Nucleus accumbens (tissue), 56 donors: ENCODE measurements at places on chromosomes 2 and 18.

DNA sequence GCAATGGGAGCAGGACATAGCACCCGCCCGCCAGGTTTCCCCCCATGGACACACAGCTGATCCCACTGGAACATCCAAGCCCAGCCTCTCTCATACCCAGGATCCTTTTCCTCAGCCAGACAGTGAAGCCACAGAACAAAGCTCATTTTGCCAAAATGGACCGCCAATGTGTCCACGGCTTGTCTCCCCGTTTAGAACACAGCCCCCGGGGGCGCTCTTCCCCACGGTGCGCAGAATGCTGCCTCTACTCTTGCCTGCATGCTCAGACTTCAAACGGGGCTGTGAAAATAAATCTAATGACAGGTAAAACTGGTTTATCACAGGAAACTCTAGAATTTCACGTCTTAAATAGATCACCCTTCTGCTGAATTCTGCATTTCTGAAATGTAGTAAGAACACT, 548.5 kb upstream of the ID2 start:
- no peak for DNase-seq

GRCh38 chr2:82857967-82858366, 1601.1 kb downstream of the SUCLG1 start:
- DNase-seq: no peak

DNA sequence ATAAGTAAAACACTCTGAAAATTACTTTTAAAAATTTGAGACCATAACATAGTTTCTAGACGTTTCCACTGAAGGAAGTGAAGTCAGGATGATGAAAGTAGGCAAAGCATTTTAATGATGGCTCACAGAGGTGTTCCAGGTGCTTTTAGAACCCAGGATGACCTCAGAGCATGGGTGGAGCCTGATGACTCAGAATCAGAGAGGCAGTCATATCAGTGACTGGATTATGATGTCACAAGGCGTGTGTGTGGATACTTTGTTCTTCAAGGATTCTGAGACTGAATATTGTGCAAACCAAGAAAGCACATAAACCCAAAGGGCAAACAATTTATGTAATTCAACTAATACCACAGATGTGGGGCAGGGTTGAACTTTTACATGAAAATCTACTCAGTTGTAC, 208.0 kb upstream of the FBXO11 start:
- no peak for DNase-seq

DNA sequence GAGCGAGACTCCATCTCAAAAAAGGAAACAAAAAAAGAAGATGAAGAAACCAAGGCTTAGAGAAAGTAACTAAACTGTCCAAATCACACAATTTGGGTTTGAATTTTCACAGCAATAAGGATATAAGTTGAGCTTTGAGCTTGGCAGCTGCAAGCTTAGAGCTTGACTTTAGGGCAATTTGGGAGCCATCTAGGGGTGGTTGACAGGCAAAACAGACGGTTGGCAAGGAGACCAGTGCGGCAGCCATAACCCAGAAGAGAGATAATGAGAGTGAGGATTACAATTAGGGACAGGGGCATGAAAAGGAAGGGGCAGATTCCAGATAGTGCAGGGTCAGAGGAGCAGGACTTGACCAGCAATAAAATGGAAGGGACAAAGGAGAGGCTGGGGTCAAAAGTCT, 382.2 kb upstream of the HNRNPA3 start:
- no peak for DNase-seq

DNA sequence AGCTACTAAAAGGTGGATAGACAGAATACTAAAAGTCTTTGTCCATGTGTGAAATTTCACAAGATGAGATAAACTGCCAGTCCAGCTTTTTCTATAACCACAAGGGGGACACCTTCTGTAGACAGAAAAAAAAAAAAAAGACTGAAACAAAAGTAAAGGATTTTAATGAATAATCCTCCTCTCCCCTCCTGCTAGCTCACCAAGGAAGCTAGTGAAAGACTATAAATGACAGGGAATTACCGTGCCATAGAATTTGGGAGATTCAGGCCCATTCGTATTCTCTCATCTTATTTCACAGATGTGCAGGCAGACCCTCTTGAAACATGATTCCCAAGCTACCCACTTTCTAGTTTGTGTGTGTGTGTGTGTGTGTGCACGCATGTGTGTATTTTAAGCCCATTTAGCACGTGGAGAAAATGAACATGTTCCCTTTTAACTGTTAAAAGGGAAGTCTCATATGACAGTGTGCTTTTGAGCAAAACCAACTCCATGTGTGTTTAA, 36.3 kb upstream of the SLC8A1 start:
- no peak for DNase-seq

DNA sequence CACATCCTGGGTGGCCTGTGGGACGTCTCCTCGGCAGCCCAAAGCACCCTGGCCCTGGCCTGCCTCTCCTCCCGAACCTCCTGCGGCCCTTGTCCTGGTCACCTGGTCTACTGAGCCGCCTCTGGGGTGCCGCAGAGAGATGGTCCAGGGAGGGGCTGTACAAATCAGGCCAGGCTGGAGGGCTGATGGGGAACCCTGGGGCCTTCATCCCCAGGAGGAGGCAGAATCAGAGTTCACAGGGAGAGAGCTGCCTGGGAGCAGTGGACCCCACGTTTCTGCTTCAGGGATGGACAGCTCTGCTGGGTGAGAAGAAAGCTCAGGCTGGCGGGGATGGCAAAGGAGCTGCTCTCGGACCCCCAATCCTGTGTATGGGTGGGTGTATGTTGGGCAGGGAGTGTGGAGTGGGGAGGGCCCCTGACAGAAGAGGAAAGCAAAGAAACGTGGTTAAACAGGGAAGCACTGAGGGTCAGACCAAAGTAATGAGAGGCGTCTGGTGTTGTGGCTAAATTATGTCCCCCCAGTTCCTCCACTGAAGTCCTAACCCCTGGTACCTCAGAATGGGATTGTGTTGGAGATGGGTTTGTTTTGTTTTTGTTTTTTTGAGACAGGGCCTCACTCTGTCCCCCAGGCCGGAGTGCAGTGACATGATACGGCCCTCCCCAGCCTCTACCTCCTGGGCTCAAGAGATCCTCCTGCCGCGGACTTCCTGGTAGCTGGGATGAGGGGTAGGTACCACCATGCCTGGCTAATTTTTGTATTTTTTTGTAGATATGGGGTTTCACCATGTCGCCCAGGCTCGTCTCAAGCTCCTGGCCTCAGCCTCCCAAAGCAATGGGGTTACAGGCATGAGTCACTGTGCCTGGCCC, 73.4 kb upstream of the SMAD7 start:
- no peak for DNase-seq

GRCh38 chr18:44079606-44080005, 601.1 kb upstream of the SETBP1 start:
- no peak for DNase-seq

GRCh38 chr18:65811307-65811706, 60.5 kb downstream of the CDH7 start:
- DNase-seq: no peak

DNA sequence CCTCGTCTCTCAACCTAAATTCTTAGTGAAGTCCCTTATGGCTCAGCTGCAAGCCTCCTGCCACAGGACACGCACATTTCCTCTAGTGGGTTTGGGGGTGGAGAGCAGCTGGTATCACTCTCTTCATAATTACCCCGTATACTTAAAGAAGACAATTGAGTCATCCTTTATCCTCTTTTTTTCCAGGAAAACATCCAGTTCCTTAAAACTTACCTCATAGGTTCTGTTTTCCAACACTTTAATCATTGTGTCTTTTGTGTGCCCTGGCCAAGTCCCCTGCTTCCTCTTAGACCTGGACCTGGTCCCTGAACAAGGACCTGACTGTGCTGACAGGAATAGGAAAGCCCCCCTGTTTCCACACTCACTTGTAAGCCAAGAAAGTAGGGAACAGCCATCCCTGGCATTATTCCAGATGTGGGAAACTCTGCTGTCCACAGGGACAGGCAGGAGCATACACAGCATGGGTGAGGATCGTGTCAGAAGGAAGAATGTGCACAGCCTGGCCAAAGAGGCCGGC, 42.3 kb upstream of the MYO1B start:
- no peak for DNase-seq

DNA sequence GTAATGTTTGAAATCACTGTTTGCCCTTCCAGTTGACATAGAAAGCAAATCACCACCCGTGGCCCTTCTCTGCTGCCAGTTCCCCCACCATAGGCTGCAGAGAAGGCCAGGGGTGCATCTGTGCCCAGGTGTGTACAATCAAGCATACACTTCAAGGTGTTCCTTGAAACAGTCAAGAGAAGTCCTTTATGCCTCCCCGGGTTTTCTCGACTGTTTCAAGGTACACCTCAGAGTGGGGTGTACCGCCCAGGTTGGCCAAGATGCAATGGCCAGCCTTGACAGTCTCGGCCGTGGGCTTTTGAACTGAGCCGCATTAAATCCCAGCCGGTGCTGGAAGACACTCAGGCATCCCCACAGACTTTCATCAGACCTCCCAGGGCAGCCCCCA, 21.0 kb upstream of the ATP9B start:
- no peak for DNase-seq

DNA sequence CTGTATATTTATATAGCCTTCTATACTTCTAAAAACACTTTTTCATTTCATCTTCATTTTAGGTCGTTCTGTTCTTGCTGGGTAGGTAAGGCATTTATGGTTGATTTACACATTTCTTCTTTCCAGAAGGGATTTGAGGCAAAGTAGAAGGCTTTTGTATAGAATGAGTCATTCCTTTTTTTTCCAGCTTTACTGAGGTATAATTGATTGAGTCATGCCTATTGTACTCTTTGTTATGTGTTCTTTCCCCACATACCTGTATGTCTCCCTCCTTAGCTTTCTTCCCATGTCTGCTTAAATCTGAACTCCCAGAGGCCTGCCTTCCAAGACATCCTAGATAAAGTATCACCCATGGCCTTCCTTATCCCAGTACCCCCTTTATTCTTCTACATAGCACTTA, 4.8 kb upstream of the CDC42EP3 start:
- no peak for DNase-seq

GRCh38 chr2:200127848-200128247, 172.5 kb downstream of the MAIP1 start:
- DNase-seq: no peak

DNA sequence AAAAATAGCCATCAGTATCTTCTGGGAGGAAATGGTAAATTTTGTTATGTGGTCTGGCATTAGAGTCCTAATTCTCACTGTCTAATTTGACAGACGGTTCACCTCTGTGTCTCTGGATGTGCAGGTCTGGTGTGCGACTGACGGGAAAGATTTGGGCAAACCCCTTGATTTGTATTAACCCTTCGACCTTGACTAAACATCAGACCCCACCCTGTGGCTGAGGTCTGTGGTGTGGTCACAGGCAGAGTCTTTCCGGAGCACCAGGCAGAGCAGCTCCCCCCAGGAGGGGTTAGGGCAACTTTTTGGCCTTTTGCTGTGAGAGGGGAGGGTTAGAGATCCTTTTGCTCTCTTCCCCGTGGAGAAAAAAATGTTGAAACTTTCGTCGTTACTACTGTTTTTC, 6.4 kb downstream of the TWIST2 start:
- no peak for DNase-seq

- no peak for DNase-seq
Observed at GRCh38 chr2:191748059-191748461, 70.1 kb downstream of the NABP1 start.

DNA sequence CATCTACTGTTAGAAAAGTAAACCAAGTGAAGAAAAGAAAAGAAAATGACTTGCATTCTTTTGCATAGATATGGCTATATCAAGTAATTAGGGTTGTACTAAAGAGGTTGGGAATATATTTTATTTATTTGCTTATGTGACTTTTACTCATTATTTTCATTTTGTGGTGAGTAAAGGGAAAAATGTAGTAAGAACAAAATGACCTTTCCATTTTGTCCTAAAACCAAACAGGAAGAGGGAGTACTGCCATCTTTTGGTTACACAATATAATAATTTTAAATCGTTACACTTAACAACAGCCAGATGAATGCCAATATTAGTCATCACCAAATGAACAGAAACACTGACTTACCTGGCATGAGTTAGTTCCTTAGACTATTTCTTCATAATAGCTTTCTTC, 47.3 kb upstream of the NDUFV2 start:
- no peak for DNase-seq

GRCh38 chr18:26046419-26047077, 43.9 kb downstream of the SS18 start:
- no peak for DNase-seq

DNA sequence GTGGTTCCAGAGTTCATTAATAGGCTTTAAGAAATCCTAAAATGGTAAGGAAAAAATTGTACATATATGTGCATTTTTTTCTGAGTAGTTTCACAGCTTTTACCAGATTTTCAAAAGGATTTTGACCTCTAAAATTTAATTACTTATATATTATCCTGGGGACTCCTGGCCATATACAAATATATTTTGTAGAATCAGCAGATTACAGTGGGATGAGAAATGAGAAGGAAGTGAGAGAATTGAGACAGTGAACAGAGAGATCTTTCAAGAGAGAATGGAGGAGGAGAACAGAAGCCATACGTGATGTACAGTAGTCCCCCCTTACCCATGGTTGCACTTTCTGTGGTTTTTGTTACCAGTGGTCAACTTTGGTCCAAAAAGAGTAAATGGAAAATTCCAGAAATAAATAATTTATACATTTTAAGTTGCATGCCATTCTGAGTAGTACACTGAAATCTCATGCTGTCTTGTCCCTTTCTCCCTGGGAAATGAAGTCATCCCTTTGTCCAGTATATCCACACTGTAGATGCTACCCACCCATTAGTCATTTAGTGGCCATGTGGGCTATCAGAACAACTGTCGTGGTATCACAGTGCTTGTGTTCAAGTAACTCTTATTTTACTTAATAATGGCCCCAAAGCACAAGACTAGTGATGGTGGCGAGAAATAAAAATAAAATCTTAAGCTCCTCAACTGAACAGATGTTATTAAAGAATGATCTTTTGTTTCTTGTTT, 130.4 kb upstream of the MYO3B start:
- no peak for DNase-seq

DNA sequence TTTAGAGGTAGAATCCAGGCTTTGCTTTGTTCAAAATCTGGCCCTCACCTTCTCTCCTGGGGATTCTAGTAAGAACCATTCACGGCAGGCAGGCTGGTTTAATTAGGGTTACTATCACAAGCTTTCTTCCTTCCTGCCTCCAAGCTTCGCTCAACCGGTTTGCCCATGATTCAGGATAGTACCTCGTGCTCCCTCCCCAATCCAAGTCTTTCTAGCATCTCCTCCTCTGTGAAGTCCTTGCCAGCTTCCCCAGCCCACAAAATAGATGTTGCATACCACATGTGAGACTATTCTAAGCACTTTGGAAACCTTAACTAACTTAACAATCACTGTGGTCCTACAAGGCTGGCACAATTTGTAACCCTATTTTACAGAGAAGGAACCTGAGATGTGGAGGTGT, 135.1 kb downstream of the SOCS6 start:
- no peak for DNase-seq

GRCh38 chr18:59383851-59384250, 24.8 kb upstream of the LMAN1 start:
- DNase-seq: no peak

DNA sequence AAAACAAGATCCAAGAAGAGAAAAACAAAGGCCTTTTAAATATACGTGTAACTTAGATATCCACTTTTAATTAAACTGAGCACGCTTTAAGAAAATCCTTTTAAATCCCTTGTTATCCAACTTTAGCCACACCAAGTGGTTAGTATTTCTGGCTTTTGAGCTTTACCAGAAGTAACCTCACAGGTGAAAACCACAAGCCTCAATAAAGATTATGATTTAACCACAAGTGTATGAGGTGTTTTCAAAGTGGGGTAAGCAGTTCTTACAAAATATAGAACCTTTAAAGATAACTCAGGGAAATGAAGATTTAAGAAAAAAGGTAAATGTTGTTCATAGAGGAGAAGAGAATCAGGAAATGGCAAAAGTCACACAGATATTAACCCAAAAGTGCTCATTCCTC, 58.4 kb upstream of the CDCA7 start:
- no peak for DNase-seq
